ENCODE measurements at places on chromosomes 7 and 10.
A peak's percentile ranks its signal among the peaks of the same experiment; 100 is the strongest.

DNA sequence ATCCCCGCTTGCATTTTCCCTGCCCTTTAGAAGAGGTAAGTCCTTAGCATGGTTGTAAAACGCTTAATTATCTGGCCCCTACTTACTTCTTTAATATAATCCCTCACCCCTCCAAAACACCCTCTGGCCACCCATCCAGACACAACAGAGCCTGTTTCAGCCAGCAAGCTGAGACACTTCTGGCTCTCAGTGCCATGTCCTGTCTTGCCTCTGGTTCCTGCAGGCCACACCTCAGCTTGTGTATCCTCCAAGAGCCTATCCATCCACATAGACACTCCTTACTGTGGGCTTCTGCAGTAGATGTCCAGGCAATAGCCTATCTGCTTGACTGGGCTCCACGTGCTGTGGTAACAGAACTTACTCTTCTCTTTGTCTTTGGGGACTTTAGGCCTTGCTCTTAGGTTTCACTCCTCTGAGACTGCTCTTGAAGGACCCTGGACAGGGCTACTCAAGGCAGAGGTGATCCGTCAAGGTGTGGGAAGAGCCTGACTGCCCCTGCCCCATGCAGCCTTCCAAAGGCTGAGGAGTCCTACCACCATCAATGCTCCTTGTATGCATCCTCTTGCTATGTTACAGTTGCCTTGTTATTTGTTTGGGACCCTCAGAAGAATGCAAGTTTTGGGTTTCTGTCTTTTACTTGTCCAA lies 149.9 kb downstream of the CHN2 start:
- DNase-seq, result no peak

DNA sequence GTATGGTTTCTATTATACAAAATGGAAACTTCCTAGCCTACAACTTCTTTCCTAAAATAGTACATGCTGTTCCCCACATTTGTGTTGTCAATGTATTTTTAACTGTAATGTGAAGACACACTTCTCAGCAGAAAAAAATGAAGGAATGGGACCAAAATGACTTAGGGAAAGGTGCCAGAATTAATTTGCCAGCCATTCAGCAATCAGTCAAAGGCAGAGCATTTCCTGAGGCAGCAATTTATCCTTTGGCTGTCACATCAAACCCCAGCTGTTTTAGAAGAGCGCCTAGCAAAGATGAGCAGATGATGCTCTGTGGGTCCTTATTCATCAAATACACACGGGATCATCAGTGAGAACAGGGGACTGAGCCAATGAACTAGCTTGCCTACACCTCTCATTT lies 592.5 kb downstream of the KCNMA1 start:
- DNase-seq, result no peak

DNA sequence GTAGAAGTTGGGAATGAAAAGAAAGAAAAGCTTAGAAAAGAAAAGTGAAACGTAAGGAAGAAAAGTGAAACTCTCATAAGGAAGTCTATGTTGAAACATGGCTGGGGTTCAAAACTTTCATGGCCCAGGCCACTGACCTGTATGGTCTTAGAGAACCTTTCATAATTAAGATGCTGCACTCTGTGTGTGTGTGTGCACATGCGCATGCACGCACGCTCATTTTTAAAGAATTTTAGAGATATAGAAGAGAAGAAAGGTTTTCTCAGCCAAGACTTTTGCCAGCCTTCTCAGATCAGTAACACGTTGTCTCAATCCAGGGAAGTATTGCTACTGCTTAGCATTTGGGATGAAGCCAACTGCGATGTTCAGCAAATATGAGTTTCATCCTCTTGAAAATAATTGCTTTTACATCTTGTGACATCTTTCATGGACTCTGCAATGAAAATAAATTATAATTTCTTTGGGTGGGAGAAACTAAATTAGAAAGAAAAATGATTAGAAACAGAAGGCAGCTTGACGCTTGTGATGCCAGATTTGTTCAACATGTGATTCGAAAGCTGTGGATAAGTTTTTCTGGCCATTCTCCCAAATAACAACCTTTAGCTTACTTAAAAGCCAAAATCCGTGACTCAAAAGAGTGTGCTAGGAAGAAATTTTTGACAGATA lies 16.2 kb upstream of the SLC26A4 start:
- DNase-seq, result no peak

- DNase-seq, result no peak
Observed at GRCh38 chr10:42952931-42953683, 123.8 kb upstream of the RET start.

DNA sequence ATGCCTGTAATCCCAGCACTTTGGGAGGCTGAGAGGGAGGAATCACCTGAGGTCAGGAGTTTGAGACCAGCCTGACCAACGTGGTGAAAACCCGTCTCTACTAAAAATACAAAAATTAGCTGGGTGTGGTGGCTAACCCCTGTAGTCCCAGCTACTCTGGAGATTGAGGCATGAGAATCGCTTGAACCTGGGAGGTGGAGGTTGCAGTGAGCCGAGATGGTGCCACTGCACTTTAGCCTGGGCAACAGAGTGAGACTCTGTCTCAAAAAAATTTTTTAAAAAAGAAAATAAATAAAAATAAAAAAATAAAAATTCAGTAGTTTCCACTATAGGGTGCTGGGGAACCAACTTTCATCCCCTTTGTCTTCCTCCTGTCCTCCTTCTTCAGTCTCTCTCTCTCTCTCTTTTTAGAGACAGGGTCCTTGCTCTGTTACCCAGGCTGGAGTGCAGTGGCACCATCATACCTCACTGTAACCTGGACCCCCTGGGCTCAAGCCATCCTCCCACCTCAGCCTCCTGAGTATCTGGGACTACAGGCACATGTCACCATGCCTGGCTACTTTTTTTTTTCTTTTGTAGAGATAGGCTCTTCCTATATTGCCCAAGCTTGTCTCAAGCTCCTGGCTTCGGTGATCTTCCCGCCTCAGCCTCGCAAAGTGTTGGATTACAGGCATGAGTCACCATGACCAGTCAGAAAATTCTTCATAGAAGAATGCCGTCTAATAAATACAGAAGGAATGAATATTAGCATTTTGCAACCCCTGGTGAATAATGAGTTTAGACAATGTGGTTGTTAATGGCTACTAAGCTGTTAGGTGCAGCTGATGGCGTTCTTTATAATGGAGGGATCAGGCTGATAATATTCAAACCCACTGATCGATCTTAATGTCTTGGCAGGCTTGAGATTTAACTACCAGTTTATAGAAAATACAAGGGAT lies 20.6 kb downstream of the RBM20 start:
- no peak for DNase-seq

- DNase-seq, result no peak
Observed at GRCh38 chr10:97822261-97822687, 27.4 kb upstream of the GOLGA7B start.

DNA sequence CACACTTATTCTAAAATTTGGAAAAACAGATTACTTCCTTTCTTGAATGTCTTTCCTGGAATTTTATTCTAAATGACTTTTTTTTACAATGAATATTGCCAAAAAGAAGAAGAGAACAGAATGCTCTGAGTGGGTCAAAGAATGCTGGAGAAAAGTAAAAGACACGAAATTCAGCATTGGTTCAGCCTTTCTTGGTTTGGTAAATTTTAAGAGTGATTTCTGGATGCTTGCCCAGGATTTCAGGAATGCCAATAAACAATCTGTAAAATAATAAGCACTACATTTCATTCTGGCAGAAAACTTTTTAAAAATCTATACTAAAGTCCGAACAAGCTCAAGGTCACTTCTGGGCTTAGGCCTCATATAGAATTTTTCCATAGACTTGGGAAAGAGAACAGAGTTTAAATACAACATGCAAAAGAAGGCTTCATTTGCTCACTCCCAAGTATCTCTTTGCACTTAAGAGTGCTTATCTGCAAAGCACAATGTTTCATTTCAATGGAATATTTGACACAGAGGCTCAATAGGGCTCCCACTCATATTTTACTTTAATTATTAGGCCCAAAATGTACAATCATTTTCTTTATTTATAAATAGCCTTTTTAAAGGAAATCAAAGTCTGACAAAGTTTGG lies 359.5 kb upstream of the ANKRD30A start:
- DNase-seq, result no peak

GRCh38 chr10:71372882-71373495 lies 23.7 kb upstream of the CDH23 start:
- DNase-seq, result no peak

- DNase-seq, result peak; percentile 58
Observed at GRCh38 chr10:17430647-17431355, 23.6 kb downstream of the ST8SIA6 start.

GRCh38 chr7:16563281-16564022 lies 36.8 kb downstream of the LRRC72 start:
- no peak for DNase-seq

DNA sequence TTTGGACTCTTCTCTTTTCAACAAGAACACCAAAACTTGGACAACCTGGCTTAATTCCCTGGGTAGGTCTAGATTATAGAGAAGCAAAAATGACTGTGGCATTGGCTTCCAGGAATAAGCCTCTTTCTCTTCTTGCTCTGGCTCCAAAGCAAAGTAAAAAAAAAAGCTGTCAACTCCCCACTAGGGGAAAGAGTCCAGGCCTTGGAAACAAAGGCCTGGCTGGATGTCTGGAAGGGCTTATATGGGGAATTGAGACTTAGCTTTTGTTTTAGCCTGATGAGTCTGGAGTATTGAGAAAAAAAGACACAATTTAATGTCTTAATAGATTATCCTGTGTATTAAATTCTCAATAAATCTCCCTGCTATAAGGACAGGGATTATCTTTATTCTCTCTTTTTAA lies 300.6 kb downstream of the SORCS3 start:
- no peak for DNase-seq
